A549 treated with dexamethasone at 1 μM for 4 hours (cell line): ENCODE measurements at places on chromosomes 5 and 9. TPM values are rescaled to one million over a fixed set of nuclear protein-coding genes. Genes with fewer than 3 reads are reported as not detected.

BTNL8 gene
- total RNA-seq, result not detected in 5 replicates

FRMD3 gene
- total RNA-seq, result 4.3 to 7.2 TPM (median 6.4 TPM) in 5 replicates

LHFPL2 gene
- total RNA-seq, result 61.5 to 84.2 TPM (median 77.3 TPM) in 5 replicates

BSPRY gene
- total RNA-seq, result 0.05 to 0.11 TPM (median 0.08 TPM) in 4 of 5 replicates, not detected in the other
